Osteocyte (in vitro differentiated cells): ENCODE measurements at places on chromosomes 12 and 14. TPM values are rescaled to one million over a fixed set of nuclear protein-coding genes. Genes with fewer than 3 reads are reported as not detected.
A peak's percentile ranks its signal among the peaks of the same experiment; 100 is the strongest.

DNA sequence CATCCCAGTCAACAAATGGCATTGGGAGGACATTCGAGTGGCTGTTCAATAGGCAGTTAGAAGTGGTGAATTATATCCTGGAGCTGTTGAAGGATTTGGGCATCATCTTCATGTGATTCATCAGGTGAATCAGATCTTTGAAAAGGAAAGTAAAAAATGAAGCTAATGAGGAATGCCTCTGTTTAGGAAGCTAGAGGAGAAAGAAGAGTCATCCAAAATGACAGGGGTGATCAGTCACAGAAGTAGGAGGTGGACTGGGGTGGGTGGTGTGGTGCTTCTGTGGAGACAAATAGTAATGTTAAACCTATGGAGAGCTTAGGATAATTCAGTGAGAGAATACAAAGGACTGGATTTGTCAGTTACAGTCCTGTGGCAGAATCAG lies 32.7 kb downstream of the DIP2B start:
- no peak for DNase-seq

- DNase-seq, result no peak
Measured at GRCh38 chr14:70993931-70994330, 86.7 kb downstream of the PCNX1 start.

- no peak for DNase-seq
Measured at GRCh38 chr12:99917711-99918402, 66.9 kb downstream of the ANKS1B start.

GRCh38 chr14:92982956-92983355 lies 60.0 kb downstream of the CHGA start:
- no peak for DNase-seq

DNA sequence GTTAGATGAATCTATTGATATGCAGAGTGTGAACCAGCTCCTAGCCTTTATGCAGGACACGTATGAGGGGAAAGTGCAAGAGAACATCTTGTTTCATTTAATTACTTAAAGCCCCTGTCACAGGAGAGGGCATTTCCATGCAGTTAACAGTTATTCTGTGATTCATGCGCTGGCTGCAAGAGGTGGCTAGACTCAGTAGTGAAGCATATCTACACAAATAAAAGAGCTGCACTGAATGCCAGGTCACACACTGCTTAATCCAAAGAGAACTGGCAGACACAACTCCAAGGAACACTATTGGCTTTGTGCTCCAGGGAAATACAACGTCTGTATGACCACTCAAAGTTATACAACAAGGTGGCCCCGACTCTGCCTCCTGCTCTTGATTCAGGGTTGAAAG lies 394.1 kb downstream of the C12orf75 start:
- DNase-seq, result no peak

DNA sequence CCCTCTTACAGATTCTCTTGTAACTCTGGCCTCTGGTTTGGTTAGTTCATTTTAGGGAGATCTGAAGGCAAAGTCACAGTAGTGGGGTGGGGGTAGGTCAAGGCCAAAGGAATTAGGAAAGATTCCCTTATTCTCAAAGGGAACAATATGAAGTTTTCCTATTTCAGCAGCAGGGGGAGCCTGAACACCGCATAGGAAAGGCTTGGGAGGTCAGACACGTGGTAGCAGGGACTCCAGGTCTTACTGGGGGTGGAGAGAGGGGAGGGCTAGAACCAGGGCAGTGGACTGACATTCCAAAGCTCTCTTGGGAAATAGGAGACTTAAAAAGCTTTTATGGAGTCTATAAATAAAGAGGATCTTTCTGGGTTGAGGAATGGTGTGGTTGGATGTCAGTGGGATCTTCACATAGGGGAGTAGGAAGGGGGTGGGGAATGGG lies 1.3 kb downstream of the ZC3H10 start:
- DNase-seq, result no peak

- no peak for DNase-seq
Measured at GRCh38 chr12:43551971-43552559, at the start of gene ADAMTS20. TSS of gene ADAMTS20 (minus strand) at chr12:43552203. CDS start at chr12:43551921, 282 bp downstream.

DNA sequence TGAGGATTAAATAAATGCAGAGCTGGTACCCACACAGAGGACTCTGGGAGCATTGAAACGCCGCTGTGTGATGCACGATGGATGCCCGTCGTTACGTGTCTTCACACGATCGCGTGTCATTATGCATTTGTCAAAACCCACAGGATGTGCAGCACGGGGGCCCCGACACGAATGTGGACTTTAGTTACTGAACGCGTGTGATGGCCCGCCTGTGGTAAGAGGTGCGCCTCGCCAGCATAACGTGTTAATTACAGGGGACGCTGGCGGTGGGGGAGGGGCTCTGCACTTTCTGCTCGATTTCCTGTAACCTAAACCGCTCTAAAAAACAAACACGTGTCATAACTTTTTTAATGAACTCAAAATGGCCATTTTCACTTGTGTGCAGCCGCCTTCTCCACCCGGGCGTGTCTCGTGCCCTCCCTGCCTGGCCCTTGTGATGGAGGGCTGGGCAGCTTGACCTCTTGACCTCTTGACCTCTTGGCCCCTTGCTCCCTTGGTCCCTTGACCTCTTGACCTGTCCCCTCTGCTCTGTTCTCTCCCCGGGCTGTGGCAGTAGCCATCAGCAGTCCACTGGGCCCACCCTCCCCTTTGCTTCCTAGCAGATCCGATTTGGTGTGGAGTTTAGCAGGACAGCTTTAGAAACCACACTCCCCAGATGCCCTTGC lies 33.7 kb upstream of the GALNT9 start:
- no peak for DNase-seq

DNA sequence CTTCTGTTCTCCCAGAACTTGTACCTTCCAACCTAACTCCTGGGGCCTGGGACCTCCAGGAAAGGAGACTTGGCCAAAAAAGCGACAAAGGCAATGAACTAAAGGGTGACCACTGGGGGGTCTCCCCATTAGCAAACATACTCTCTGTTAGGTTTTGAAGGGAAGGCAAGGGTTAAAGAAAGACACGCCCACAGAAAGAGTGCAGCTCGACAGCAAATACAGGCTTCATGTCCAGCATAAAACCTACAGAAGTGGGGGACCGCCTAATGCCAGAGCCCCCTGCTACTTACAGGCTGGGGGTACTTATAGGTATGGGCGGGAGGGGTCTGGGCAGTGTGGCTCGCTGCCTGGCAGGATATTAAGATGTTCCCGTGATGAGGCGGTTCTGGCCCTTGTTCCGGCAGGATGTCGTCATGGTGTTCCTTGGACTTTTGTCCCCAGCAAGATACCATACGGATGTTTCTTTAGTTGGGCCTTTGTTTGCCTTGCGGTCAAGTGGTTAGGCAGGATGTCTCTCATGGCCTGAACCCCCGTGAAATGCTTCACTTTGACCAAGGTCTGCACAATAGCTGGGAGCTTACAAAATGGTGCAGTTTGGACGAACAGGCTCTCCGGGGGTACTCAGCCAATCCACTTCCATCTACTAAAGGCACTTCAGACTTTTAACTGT lies 53.4 kb downstream of the PRMT8 start:
- peak; percentile 63 for DNase-seq

The LTBP2 gene
- total RNA-seq, result 377 and 379 TPM in 2 replicates

The SLC4A8 gene
- 3.6 and 4.2 TPM in 2 replicates for total RNA-seq

The ACADS gene
- 4.6 and 4.9 TPM in 2 replicates for total RNA-seq

The CCER1 gene
- not detected in 2 replicates for total RNA-seq

The ANKRD33 gene
- total RNA-seq, result not detected in 2 replicates

The IQSEC3 gene
- 0.37 and 0.56 TPM in 2 replicates for total RNA-seq

The PPP1R36 gene
- 1.3 and 2.1 TPM in 2 replicates for total RNA-seq

The HOXC6 gene
- not detected in 2 replicates for total RNA-seq
